ENCODE measurements at places on chromosomes 7 and 10.

DNA sequence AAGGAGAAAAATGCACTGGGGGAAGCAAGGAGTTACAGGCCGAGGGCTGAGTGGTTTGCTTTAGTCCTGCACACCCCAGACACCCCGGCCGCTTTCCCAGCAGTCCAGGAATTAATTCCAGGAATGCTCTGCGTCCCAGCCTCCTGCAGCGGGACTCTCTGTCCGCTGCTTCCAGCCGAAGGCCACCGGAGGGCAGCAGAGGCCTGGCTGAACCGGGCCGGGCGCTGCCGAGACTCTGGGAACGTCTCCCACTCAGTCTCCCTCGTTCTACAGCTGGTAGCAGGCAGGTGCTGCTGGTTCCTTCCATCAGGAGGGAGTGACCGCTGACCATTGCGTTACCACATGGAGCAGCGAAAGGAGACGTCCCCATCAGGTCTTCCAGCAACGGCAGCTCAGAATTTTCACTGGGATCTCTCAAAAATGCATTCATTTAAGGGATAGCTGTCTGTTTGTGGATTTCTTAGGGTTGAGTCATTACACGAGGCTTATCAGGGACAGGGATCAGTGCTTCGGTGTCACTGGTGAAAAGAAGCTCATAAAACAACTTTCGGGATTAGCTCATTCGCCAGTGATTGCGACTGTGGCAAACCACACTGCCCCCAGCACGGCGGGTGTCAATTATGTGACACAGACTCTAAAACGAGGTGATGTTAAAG, 24.9 kb upstream of the PITRM1 start:
- peak; percentile 88 for DNase-seq

- no peak for DNase-seq
These were observed 103.2 kb upstream of the TMEM106B start for GRCh38 chr7:12107841-12108254.

GRCh38 chr10:75623310-75624093, 192.1 kb downstream of the LRMDA start:
- DNase-seq = no peak

DNA sequence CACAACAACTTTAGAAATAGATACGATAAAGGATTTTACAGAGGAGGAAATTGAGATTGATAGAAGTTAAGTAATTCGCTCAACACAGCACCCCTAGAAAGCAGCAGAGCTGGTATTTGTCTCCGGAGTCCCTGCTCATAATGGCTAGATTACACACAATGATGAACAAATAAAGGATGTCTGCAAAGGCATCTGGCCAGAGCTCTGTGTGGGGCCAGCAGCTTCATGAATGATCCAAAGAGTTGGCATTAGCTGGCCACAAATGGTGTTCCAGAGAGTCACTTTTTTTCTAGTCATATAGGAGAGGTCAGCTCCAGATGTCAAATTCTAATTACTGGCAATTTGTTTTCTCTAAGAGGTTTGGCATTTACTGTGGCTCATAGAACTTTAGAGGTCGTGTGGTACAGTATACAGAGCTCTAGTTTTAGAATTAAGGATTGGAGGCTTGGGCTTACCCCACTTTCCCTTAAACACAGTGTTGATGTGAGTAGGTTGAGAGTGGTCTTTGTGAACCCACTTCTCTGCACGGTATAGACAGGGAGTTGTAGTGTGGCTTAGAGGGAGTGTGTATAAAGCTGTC, 186.2 kb downstream of the BICC1 start:
- no peak for DNase-seq

- DNase-seq = no peak
These were observed 113.0 kb downstream of the ADAM22 start for GRCh38 chr7:88046839-88047573.

DNA sequence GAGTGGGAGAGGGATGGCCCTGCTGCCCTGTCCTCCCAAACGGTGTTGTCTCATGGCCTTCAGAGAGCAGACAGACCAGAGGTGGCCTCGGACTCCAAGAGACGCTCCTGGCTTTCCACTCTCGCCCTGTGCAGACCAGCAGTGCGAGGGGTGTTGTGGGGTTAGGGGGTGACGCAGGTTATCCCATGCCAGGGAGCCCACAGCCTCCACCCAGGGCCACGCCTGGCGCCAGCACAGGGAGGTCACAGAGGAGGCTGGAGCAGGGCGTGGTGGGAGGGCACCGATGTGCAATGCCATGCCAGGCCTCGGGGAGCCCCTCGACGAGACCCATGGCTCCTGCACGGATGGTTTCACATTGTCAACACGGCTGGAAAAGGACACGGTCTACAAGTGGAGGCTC, 52.1 kb downstream of the INPP5A start:
- DNase-seq = no peak

Data from activated naive CD4-positive, alpha-beta T cell treated with Interleukin-2 at 50 U/mL for 16 hours (primary cell).